ENCODE measurements at places on chromosomes 1 and 21. TPM values are rescaled to one million over a fixed set of nuclear protein-coding genes. Genes with fewer than 3 reads are reported as not detected.

The CRP gene
- not detected for total RNA-seq

The ITPKB gene
- total RNA-seq: 2.4 TPM

The KPRP gene
- not detected for total RNA-seq

The ANGPTL7 gene
- total RNA-seq: not detected

The AQP10 gene
- not detected for total RNA-seq

The C1orf146 gene
- total RNA-seq: not detected

The HHIPL2 gene
- total RNA-seq: 10.4 TPM

The PDE4B gene
- total RNA-seq: 16.7 TPM

The DCLRE1B gene
- 10.2 TPM for total RNA-seq

The POMGNT1 gene
- 46.9 TPM for total RNA-seq

The LCE1D gene
- not detected for total RNA-seq

The GPR25 gene
- not detected for total RNA-seq

The PER3 gene
- total RNA-seq: 0.83 TPM

The GABPB2 gene
- 2.3 TPM for total RNA-seq

The DNASE2B gene
- not detected for total RNA-seq

The HAO2 gene
- not detected for total RNA-seq

The GBP6 gene
- total RNA-seq: not detected

All from A549 treated with DMSO at 1 μM for 4 hours (cell line).